ENCODE measurements at places on chromosomes 3 and 15. TPM values are rescaled to one million over a fixed set of nuclear protein-coding genes. Genes with fewer than 3 reads are reported as not detected.

- no peak overlapping the region for H3K27ac ChIP-seq
- H3K4me3 ChIP-seq, result no peak overlapping the region
- no peaks in the 10 kb centered on the region for H3K4me1 ChIP-seq
- H3K36me3 ChIP-seq, result no peaks in the 10 kb centered on the region
- H3K27me3 ChIP-seq, result no peaks in the 10 kb centered on the region
- no peak for DNase-seq
Measured at GRCh38 chr3:27228805-27229204, 140.4 kb downstream of the NEK10 start.

- no peaks in the 10 kb centered on the region for H3K27me3 ChIP-seq
- H3K27ac ChIP-seq, result no peak overlapping the region
- H3K36me3 ChIP-seq, result peaks cover 5% of the 10 kb centered on the region
Measured at GRCh38 chr3:52854013-52854412, 19.2 kb upstream of the MUSTN1 start.

- no peak overlapping the region for H3K27ac ChIP-seq
- no peak overlapping the region for H3K4me3 ChIP-seq
- H3K4me1 ChIP-seq, result peaks cover 7% of the 10 kb centered on the region
Measured at GRCh38 chr3:194554473-194555123, 67.8 kb upstream of the ATP13A3 start.

DNA sequence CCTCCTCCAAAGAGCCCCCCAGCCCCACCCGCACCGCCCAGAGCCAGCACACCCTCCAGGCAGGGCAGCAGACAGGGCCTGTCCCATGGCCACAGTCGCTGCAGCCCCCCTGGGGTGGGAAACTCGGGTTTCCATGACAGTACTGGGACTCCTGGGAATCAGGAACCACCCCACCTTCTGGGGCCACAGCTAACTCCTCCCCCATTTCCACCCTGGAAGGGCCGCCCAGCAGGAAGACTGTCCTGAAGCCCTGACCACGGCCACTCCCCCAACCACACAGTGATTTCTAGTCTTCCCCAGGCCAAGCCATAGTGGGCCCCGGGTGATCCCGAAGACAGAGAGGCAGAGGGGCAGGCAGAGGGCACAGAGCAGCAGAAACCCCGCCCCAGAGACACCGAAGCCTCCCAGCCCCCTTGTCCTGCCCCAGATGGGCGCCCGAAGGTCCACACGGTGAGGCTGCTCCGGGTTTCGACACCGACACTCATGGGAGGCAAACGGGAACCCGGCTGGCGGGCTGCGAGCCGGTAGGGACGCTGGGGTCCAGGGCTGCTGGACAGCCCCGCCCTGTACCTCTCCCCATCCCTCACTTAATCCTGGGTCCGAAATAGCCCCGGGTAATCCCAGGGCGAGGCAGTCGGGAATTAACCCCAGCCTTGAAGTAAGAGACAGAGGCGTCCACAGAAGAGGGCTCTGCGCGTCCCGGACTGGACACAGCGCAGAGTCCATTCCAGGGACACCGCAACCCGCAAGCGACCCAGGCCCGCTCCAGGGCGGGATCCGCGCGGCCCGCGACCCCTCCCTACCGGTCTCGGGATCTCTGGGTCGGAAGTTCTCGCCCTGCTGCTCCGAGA lies 138.4 kb downstream of the NUP210 start:
- no peak overlapping the region for H3K4me3 ChIP-seq
- no peak overlapping the region for H3K27ac ChIP-seq
- peaks cover 14% of the 10 kb centered on the region for H3K36me3 ChIP-seq
- H3K4me1 ChIP-seq, result peaks cover 5% of the 10 kb centered on the region
- H3K27me3 ChIP-seq, result peaks cover 36% of the 10 kb centered on the region

- peaks cover 14% of the 10 kb centered on the region for H3K36me3 ChIP-seq
- H3K27ac ChIP-seq, result peak overlapping the region; percentile 99
- DNase-seq, result no peak
- peaks cover 11% of the 10 kb centered on the region for H3K4me1 ChIP-seq
Measured at GRCh38 chr3:31531452-31531991, 1.2 kb upstream of the STT3B start.

- no peaks in the 10 kb centered on the region for H3K4me1 ChIP-seq
- H3K36me3 ChIP-seq, result no peaks in the 10 kb centered on the region
- no peak overlapping the region for H3K27ac ChIP-seq
- H3K27me3 ChIP-seq, result peaks cover 43% of the 10 kb centered on the region
- no peak overlapping the region for H3K4me3 ChIP-seq
Measured at GRCh38 chr3:28575746-28576613, 227.4 kb upstream of the AZI2 start.

DNA sequence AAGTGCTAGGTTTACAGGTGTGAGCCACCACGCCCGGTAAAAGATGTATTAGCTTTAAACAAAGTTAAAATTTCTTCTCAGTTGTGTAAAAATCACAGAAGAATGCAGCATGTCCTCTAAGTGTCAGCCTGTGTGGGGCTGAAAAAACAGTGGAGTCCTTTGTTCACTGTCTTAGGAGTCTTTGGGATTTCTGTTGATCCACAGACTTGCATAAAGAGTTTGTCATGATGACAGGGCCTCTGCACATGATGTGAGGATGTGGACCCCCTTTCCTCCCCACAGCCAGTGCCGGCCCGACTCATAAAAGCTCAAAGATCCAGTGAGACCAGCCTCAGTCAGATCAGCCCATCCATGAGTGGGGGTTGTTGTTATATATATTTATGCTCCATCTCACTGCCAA lies 49.0 kb upstream of the GOLGA8J start:
- H3K36me3 ChIP-seq, result no peaks in the 10 kb centered on the region
- H3K4me1 ChIP-seq, result no peaks in the 10 kb centered on the region

GRCh38 chr3:56144805-56145204 lies 323.5 kb downstream of the ERC2 start:
- H3K36me3 ChIP-seq, result no peaks in the 10 kb centered on the region
- no peak for DNase-seq
- H3K4me3 ChIP-seq, result no peak overlapping the region

- no peaks in the 10 kb centered on the region for H3K36me3 ChIP-seq
- no peak overlapping the region for H3K27ac ChIP-seq
- DNase-seq, result no peak
- no peaks in the 10 kb centered on the region for H3K4me1 ChIP-seq
- no peak overlapping the region for H3K4me3 ChIP-seq
- no peaks in the 10 kb centered on the region for H3K27me3 ChIP-seq
Measured at GRCh38 chr3:127383656-127384179, 95.9 kb upstream of the PRR20G start.

DNA sequence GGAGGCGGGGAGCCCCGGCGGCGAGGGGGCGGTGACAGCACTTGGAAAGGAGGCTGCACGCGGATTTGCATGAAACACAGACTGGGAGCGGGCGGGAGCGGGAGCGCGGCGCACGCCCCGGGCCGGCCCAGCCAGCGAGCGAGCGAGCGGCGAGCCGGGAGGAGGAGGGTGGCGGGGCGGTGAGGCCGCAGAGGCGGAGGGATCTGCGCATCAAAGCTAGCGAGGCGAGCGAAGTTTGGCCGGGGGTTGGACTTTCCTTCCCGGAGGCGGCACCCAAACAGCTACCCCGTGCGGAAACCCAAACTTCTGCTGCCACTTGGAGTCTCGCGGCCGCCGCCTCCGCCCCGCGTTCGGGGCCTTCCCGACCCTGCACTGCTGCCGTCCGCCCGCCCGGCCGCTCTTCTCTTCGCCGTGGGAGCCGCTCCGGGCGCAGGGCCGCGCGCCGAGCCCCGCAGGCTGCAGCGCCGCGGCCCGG lies at the start of gene SMAD3:
Gene SMAD3 (plus strand): TSS at position 72 of the 475 bp plus-strand sequence. CDS start 553 bp downstream, outside the sequence.
- H3K36me3 ChIP-seq, result peaks cover 24% of the 10 kb centered on the region
- peaks cover 52% of the 10 kb centered on the region for H3K4me1 ChIP-seq
- DNase-seq, result peak; percentile 85
- peaks cover 20% of the 10 kb centered on the region for H3K27me3 ChIP-seq

- DNase-seq, result no peak
- no peaks in the 10 kb centered on the region for H3K27me3 ChIP-seq
- H3K4me3 ChIP-seq, result no peak overlapping the region
- H3K27ac ChIP-seq, result no peak overlapping the region
Measured at GRCh38 chr15:65666257-65666656, 44.5 kb downstream of the SLC24A1 start.

DNA sequence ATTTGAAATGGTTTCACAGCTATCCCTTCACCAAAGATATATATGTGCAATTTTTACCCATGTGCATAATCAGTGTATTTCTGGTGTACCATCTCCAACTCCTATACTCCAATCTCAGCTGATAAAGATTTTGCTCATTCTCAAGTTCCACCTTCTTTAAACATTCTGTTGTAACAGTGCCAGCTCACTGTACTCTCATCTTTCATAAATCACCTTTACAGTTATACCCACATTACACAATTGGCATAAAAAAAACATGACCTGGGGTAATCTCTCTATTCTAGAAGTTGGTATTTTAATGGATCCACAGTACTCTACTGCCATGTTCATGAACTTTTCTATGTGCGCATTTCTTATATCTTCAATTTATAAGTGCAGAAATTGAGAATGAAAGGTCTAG lies 339.9 kb upstream of the DPH6 start:
- H3K36me3 ChIP-seq, result no peaks in the 10 kb centered on the region
- H3K4me1 ChIP-seq, result no peaks in the 10 kb centered on the region
- H3K27ac ChIP-seq, result no peak overlapping the region
- H3K4me3 ChIP-seq, result no peak overlapping the region
- DNase-seq, result no peak

GRCh38 chr3:130085881-130086280 lies 4.2 kb downstream of the ALG1L2 start:
- no peak overlapping the region for H3K4me3 ChIP-seq
- H3K4me1 ChIP-seq, result peaks cover 4% of the 10 kb centered on the region
- peaks cover 5% of the 10 kb centered on the region for H3K27me3 ChIP-seq
- H3K27ac ChIP-seq, result no peak overlapping the region

DNA sequence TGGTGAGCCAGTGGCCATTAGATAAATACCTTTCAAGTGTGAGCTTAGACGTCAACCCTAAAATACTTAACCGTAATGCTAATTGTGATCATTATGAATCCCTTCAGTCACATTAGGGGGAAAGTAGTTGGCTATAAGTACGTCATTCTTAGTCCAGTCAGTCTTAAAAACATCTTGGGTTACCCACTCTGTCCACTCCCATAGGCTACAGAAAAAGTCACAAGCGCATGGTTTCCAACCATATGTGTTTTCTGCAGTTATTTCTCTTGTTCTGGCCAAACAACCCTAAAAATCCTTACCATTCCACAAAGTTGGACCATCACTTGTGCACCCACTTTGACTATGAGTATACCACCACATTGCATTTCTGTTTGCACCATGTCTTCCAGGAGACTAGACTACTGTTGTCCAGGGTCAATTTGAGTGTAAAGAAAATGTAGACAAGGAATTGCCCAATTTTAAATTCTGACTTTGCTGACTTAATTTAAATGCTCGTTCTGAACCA lies 3.3 kb downstream of the RPL15 start:
- no peak for DNase-seq
- peaks cover 46% of the 10 kb centered on the region for H3K36me3 ChIP-seq
- peaks cover 5% of the 10 kb centered on the region for H3K27me3 ChIP-seq

DNA sequence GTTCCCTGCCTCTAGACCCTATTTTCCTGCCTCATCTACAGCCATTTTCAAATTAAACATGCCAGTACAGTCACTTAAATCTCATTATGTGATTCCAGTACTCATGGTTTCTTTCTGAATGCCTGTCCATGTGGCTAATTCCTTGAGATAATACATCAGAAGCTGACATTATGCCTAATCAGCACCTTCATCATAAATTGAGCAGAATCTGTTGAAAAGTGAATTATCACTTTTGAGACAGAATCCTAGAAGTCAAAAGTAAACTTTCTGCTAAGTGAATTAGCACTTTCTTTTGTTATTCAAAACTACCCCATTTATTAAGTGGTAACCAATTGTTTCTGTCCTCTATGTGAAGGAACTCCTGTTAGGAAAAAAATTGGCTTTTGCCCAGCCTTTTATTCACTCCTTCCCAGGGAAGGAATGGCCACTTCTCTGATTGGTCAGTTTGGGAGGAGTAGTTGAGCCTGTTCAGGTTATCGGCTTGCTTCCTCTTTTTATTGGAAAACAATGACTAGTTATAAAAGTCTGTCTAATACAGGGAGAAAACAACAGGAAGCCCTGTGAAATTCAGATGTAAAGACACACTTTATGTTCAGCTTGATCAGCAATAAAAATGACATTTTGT lies 40.5 kb downstream of the OSTN start:
- H3K27me3 ChIP-seq, result no peaks in the 10 kb centered on the region
- H3K4me1 ChIP-seq, result no peaks in the 10 kb centered on the region
- H3K36me3 ChIP-seq, result no peaks in the 10 kb centered on the region

DNA sequence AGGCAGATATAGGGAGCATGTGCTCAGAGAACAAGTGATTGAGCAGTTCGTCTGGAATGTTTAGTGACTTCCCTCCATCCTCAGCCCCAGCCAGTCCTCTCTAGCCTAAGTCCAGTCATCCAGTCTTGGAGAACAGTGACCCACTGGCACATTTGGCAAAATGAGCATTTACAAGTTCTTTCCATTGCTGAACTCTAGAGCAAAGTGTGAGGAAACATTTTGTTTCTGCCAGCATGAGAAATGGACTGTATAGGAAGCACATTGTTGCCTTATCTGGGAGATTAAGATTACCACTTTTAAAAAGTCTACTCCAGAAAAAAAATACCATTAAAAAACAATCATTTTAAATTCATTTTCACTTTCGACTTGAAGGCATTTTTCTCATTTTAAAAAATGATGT lies 353.6 kb downstream of the SHQ1 start:
- no peaks in the 10 kb centered on the region for H3K4me1 ChIP-seq
- no peak overlapping the region for H3K4me3 ChIP-seq
- H3K36me3 ChIP-seq, result no peaks in the 10 kb centered on the region
- DNase-seq, result no peak
- H3K27me3 ChIP-seq, result no peaks in the 10 kb centered on the region
- no peak overlapping the region for H3K27ac ChIP-seq

DNA sequence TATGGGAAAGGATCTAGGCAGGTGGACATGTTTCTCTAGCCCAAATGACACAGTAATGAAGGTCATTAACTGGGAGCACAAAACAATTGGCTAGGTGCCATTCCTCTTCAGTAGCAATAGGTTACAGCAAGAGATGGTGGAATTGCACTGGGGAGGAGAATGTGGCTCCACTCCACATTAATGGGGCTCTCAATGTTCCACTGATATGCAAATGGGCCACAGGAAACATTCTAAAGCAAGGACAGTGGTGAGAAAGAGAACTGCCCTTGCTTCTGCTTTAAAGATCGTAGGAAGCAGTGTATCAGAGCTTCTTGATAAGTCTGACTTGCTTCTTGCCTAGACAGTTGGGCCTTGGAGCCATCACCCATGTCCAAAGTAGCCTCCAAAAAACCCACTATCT lies 271.4 kb upstream of the PPP2R3A start:
- H3K4me1 ChIP-seq, result no peaks in the 10 kb centered on the region
- H3K27ac ChIP-seq, result no peak overlapping the region
- no peaks in the 10 kb centered on the region for H3K27me3 ChIP-seq
- DNase-seq, result no peak

IGF2BP2 gene
- total RNA-seq, result 0.32 TPM

CD96 gene
- total RNA-seq, result 303 TPM

FBN1 gene
- total RNA-seq, result 0.81 TPM

PLCL2 gene
- 33.9 TPM for total RNA-seq

C2CD4A gene
- not detected for total RNA-seq

CFAP100 gene
- total RNA-seq, result not detected

RASL12 gene
- not detected for total RNA-seq

FAM174B gene
- total RNA-seq, result 3.3 TPM

LOXL1 gene
- total RNA-seq, result 8.4 TPM

SPINK8 gene
- total RNA-seq, result not detected

GP9 gene
- not detected for total RNA-seq

FEZF2 gene
- total RNA-seq, result not detected

PLA2G4E gene
- not detected for total RNA-seq

WWTR1 gene
- 0.53 TPM for total RNA-seq

ROPN1 gene
- not detected for total RNA-seq

ABI3BP gene
- total RNA-seq, result not detected

MCTP2 gene
- total RNA-seq, result 26.9 TPM
